AML-193 (cell line): ENCODE measurements at places on chromosomes 13 and 19.

DNA sequence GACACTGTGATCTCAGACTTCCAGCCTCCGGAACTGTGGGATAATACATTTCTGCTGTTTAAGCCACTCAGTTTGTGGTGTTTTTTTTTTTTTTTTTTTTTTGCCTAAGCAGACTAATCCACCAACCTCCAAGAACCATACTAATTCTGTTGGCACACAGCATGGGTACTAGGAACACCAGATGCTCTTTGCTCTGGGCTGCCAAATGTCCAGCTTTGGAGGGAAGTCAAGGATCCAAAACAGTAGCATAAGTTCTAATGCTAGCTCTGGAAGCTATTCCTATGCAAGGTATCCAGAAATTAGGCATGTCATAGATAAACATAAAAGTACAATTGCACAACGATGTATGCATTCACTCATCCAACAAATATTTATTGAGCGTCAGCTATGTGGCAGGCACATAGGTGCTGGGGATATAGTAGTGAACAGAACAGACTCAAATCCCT is 64.5 kb upstream of the WDFY2 start:
- no peak for DNase-seq

- no peak for DNase-seq
Measured at GRCh38 chr19:35959040-35959967, 23.1 kb downstream of the LRFN3 start.

GRCh38 chr19:39104186-39104596 is 20.0 kb downstream of the ACP7 start:
- DNase-seq: no peak

DNA sequence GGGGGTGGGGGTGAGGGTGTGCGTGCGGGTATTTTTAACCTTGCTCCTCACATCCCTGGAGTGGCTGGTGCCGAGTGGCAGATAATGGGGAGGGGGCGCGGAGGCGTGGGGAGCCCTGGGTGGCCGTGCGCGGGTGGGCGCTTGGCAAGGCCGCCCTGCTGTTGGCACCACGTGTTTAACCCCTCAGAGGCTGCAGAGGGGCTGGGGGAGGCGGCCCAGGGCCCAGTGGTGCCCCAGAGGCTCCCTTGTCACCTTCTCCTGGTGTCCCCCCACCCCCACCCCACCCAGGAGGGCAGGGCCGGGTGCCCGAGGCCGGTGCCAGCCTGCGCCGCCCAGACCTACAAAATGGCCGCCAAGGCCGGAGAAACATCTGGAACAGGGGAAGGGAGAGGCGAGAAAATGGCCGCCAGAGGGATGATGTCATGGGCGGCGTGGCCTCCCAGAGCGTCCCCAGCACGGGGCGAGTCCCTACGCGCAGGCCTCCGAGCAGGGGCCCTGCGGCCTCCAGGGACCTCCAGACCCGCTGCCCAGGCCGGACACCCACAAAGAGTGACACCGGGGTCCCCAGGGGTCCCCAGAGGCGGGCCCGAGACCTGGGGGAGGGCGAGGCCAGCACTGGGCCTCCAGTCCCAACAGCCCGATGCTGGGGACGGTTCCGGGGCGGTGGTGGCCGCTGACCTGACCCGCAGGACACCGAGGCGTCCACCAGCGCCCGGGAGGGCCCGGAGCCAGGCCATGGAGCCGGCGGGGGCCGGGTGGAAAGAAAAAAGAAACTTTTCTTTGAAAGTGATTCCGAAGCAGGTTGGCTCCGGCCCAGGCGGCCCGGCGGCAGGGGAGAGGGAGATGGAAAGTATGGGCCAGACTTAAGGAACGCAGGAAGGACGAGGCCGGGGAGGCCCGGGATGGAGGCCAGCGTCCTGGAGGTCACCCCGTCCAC is 38.2 kb downstream of the NFIC start:
- no peak for DNase-seq

GRCh38 chr13:112769615-112770014 is 79.8 kb downstream of the ATP11A start:
- DNase-seq: no peak

GRCh38 chr13:75946536-75947284 is 310.6 kb downstream of the LMO7 start:
- DNase-seq: no peak

DNA sequence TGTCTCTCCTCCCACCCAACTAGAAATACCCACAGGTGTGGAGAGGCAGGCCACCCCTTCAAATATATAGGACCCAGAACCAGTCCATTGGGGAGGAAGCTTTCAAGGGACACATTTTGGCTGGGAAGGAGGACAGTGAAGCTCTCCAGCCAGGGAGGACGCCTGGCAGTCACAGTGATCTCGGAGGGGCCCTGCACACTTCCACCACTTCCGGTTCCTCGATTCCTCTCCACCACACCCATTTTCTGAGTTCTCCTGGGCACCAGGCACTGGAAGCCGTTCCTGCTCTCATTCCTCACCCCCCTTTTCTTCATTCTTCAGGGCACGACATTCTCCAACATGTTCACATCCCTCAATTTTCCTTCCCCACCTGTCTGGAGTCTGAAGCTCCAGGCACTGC is 30.4 kb upstream of the CEACAM21 start:
- DNase-seq: peak; percentile 28

DNA sequence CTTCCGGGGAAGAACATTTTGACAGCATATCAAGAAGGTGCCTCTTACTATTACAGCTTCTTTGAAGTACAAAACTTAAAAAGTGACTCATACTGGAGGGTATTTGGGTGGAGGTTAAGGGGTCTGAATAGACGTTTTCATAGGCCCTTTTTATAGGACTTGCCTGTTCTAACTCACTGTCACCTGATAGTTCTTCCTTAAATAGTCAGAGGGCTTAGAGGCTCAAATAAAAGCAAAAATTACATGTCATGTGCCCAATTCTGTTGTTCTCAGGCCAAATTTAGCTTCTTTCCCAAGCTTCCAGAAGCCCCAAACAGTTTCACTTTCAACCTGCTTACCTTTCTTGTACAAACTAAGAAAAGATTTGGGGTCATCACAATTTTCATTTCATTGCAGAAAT is 16.1 kb upstream of the SLC46A3 start:
- no peak for DNase-seq

- DNase-seq: no peak
Measured at GRCh38 chr19:46022061-46022430, 807 bp downstream of the PGLYRP1 start.

DNA sequence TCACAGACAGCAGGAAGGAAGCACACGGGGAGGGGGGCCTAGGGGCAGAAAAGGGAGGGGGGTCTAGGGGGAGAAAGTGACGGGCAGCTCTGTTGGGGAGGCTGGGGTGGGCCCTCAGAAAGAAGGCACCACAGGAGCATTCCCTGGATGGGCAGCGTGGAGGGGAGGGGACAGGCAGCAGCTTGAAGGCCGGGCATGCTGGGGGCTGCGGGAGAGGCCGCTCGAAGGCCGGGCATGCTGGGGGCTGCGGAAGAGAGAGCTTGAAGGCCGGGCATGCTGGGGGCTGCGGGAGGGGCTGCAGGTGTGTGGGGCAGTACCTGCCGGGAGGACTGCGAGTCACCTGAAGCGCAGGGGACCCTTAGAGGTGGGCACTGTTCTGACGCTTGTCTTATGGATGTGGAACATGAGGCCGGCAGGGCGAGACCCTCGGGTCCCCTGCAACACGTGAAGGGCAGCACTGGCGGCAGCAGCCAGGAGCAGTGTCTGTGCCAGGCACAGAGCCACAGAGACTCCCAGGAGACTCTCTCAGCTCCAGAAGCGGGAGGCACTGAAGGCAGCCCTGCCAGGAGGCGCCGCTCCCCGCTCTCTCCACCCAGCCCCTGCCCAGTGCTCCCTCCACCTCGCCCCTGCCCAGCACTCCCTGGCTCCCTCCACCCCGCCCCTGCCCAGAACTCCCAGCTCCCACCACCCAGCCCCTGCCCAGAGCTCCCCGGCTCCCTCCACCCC is 13.3 kb downstream of the ZNF787 start:
- DNase-seq: no peak

DNA sequence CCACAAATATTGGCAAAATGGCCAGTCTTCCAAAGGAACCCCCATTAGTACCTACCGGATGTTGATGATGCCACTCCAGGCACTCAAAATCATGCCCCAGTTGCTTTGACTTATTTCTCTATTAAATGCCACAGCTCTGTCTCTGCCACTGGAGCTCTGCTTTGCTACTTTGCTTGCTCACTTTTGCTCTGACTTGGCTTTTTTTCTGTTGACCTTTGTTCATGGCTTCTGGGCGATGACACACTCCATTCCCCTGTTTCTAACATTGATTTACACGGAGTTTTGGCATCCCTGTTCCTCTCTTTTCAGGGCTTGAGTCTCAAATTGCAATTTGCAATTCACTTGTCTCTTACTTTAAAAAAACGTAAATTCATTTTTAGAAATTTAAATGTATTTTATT is 217.1 kb upstream of the SPRY2 start:
- DNase-seq: no peak

DNA sequence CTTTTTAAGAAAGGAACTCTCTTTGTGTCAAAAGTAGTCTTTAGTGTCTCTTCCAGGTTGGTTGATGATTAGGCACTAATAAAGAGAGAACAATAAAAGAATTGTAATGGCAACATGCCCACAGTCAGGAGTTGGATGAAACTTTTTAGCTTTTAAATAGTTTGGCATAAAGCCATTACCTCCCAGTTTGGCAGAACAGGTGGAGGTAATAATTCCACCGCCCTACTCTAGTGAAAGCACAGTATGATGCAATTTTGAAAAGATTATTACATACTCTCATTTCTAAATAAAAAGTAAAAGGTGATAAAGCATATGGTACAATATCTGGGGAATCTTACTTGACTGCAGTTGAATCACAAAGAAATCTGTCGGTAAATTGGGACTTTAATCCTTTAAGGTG is 497.6 kb downstream of the SUCLA2 start:
- no peak for DNase-seq

DNA sequence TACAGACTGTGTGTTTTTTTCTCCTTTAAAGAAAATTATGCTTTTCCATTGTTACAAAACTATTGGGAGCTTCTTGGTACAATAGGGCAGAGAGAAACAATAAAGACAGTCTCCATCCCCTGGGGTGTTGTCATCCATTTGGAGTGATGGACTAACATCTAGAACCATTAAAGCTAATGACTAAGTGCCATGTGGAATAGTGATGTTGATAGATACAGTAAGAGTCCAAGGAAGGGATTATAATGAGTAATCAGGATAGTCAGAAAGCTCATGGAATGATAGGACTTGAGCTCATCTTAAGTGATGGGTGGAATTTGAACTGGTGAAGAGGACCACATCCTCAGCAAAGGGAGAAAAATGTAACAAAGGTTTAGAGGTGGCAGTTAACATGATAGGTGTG is 24.1 kb upstream of the FRY start:
- DNase-seq: no peak

DNA sequence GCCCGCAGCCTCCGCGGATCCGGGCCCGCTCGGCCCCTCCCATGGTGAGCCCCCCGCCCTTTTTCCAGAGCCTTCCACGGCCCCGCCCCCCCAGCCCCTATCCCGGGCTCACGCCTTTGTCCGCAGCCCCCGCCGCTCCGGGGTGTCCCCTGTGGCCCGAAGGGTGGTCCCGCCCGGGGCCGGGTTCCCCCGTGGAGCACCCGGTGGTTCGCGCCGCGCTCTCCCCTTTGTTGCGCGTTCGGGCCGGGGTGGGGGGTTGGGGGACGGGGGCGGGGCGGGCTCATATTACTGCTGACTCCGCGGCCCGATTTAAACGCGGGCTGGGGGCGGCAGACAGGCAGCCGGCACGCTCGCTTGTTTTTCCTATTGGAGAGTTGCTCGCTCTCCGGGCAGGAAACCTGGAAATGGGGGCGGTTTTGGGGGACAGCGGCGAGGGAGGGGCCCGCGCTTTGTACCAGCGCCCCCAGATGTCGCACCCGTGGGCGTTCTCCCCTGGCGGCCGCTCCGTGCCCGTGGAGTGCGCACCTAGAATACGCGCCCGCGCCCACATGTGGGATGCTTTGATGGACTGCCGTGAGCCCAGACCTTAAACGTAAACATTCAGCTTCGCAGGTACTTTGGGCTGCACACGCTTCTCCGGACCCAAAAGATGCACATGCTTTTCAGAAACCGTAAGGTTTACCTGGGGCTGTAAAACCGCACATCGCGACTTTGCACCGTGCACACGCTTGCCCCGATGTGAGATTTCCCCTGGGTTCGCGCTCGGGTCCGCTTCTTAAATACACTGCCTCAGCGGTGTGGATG is 699 bp downstream of the PTOV1 start:
- DNase-seq: no peak

DNA sequence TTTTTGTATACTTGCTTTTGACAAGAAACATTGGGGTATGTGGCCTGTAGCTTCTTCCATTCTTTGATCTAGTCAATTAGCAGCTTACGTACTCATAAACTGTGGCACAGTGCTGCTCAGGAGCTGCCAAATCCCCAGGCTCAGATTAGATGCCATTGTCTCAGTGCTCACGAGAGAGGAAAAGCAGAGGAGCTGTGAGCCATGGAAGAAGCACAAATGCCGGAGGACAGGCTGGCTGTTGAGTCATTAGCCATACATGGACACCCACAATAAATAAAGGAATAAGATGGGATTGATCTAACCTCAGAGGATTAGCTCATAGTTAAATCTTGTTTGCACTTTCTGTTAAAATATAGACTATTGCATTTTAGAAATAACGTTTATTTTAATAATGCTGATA is 121.7 kb downstream of the POSTN start:
- no peak for DNase-seq

- DNase-seq: no peak
Measured at GRCh38 chr13:55660851-55661250, 1479.9 kb upstream of the PRR20A start.

DNA sequence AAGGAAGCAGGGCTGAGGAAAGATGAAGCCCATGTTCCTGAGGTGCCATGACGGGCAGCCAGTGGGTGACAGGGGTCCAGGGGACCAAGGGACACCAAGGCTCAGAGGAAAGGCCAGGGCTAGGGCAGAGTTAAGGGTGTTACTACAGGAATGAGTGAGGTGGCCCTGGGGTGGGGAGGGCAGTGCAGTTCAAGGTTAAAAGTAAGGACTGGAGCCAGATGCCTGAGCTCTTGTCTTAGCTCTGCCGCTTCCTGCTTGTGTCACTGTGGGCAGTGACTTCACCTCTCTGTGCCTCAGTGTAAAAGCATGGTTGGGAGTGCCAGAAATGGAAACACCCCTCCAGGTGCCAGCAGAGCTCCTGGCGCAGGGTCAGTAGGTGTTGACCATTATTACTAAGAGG is 4.9 kb upstream of the ETV2 start:
- DNase-seq: no peak

- peak; percentile 70 for DNase-seq
Measured at GRCh38 chr19:47370045-47370611, 21.0 kb downstream of the DHX34 start.

- DNase-seq: no peak
Measured at GRCh38 chr13:111973186-111973585, 93.8 kb upstream of the SOX1 start.

DNA sequence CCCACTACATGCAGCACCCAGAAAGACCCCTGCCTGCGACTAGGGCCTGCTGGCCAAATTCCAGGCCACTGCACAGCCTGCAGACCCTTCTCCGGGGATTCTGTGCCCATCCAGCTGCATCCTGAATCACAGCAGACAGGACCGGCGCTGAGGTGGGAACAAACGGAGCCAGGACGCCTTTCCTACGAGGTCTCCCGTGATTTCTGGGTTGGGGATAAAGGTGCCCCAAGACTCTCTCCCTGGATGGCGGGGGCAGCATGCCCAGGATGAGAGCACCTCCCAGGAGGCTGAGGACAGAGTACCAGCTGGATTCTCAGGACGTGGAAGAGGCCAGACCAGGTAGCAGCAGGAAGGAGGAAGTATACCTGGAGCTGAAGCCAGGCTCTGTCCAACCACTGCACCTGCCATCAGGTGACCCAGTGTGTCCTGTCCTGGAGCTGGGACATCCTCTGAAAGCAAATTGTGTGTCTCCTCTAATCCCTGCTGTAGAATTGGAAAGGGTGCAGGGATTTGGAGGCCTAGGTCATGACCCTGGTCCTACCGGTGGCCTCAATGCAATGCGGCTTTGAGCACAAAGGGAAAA is 3.4 kb upstream of the FUT5 start:
- no peak for DNase-seq

GRCh38 chr19:3721131-3721886 is 13.1 kb downstream of the TJP3 start:
- peak; percentile 47 for DNase-seq
